ENCODE measurements at places on chromosomes 4 and X.
A peak's percentile ranks its signal among the peaks of the same experiment; 100 is the strongest.

DNA sequence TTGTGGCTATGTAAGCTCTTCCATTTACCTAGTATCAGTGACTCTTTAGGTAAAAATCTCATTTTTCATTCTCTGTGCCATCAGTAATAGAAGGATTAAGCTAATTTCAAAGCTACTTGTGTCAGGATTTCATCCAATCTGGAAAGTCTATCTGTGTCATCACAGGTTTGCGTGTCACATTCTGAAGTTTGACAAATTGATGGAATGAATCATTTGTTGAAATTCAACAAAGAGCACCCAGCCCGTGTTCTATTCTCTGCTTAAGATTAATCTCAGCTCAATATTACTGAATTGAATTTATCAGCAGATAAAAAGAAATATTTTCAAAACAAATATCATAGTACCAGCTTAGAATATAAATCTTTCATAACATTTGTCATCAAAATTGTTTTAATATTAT is 35.8 kb downstream of the LANCL3 start:
- DNase-seq = no peak

GRCh38 chr4:99696801-99697200 is 39.2 kb upstream of the C4orf54 start:
- DNase-seq = no peak

- DNase-seq = no peak
Measured at GRCh38 chr4:93444860-93445259, 383.7 kb upstream of the ATOH1 start.

GRCh38 chr4:97998203-97998602 is 145.1 kb downstream of the STPG2 start:
- no peak for DNase-seq

DNA sequence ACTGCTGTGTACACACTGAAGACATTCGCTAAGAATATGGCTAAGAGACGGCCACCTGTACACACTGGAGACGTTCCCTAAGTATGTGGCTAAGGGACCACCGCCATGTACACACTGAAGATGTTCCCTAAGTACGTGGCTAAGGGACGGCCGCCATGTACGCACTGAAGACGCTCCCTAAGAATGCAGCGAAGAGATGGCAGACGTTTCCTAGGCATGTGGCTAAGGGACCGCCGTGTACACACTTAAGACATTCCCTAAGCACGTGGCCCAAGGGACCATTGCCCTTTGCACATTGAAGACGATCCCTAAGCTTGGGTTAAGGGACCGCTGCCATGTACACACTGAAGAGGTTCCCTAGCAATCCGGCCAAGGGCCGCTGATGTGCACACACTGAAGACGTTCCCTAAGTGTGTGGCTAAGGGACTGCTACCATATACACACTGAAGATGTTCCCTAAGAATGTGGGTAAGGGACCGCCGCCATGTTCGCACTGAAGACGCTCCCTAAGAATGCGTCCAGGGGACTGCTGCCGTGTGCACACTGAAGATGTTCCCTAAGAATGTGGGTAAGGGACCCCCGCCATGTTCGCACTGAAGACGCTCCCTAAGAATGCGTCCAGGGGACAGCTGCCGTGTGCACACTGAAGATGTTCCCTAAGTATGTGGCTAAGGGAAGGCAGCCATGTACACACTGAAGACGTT is 36.7 kb downstream of the DHRSX start:
- no peak for DNase-seq

GRCh38 chr4:151911970-151912369 is 151.2 kb upstream of the GATB start:
- no peak for DNase-seq

DNA sequence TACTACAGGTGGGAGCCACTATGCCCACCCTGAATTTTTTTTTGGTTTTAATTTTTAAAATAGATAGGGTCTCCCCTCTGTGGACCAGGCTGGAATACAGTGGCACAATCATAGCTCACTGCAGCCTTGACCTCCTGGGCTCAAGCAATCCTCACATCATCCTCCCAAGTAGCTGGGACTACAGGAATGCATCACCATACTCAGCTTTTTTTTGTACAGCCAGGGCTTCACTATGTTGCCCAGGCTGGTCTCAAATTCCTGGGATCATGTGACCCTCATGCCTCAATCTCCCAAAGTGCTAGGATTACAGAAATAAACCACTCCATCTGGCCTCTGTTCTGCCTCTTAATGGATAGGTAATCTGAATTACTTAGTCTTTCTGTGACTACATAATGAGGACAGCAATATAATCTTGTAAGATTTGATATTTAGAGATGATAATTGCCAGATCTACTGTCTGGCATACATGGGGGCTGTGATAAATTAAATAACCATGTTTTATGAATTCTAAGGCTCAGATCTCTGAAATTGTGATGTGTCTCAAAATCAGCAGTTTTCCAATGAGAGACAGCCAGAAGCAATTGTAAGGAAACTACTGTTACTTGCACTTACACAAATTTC is 26.7 kb downstream of the PDS5A start:
- no peak for DNase-seq

DNA sequence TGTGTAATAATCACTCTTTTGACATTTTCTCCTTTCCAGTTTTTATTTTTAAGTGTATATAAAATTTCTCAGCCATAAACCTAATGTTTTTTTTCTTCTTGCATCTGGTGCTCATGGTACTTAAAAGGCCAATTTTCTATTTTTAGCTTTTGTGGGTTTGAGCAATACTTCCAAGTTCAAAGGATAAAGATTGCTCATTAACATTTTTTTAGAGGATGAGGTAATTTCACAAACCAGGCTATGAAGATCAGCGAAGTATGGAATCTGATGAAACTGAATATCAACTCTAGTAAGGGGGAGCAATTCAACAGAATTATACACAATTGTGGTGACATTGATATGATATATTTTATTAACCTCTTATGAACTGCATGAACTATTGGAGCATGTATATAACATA is 25.8 kb upstream of the KLHL34 start:
- no peak for DNase-seq

- DNase-seq = no peak
Measured at GRCh38 chrX:13357925-13358324, 38.1 kb upstream of the ATXN3L start.

GRCh38 chr4:124192544-124192943 is 520.0 kb downstream of the ANKRD50 start:
- DNase-seq = no peak

DNA sequence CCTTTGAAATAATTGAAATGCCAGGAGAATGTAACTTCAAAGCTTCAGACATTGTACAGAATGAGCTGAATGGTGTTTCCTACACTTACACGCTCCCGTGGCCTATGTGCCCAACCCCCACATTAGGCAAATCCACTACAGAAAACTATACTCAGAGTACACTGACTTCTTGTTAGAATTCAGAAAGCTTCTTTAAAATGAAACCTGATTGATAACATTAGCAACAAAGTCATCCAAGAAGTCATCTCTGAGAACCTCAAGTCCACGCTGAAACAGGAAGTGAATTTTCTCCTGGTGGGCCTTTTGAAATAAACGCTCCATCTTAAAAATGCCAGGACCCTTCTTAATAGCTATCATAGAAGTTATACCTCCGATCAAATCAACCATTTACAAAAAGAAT is 136.3 kb downstream of the TSPAN5 start:
- no peak for DNase-seq

GRCh38 chr4:162164906-162165510 is 1.2 kb upstream of the FSTL5 start:
- no peak for DNase-seq

DNA sequence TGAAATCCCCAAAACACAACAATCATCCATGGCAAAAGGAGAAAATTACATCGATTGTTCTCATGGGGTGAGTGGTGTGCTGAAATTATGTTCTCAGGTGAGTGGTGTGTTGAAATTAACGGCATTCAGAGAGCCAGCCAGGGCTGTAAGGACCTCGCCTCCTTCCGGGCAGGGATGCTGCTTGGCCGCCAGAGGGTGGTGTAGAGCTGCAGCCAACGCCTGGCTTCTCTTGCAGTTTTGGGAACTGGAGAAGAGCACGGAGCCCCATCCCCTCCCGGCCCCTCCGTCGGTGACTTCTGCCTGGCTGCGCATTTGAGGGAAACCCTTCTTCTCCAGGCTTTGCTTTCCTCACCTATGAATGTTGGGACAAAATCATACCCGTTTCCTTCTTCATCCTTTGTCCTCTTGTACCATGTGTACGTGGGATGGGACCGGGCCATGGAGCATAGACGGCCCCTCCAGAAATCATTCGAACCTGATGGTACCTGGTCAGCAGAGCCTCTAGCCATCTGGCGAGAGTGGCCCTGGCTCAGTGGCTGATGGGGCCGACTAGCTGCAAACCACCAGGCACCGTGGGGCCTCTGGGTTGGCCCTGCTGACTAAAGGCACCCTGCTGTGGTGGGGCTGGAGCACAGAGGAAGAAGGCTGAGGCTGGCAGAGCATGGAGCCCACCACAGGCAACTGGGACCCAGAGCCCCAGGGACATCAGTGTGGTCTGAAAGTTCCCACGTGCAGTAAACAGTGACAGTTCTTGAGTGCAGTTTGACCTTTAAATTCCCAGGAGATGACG is 28.4 kb downstream of the TRMT44 start:
- DNase-seq = peak; percentile 44

DNA sequence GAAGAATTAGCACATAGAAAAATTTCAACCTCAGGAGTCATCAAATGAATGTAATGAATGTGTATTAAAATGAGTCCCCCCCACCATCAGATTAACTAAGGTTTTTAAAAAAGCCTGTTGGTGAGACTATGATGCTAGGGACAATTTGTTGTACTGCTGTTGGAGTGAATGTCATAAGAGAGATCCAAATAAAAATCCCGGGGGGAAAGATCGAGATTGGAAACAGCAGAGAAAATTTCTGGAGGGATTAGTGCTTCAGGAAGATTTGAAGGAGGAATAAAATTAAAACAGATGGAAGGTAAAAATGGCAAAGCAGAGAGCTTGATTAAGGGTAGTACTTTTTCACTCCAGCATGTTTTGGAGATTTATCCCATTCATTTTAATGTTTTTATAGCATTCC is 25.9 kb upstream of the SFRP2 start:
- no peak for DNase-seq

- DNase-seq = no peak
Measured at GRCh38 chrX:16212436-16212835, 45.2 kb downstream of the MAGEB17 start.

- DNase-seq = no peak
Measured at GRCh38 chr4:100519205-100519604, 1.4 kb upstream of the EMCN start.

- DNase-seq = no peak
Measured at GRCh38 chr4:113978561-113979147, 793 bp downstream of the ARSJ start.

GRCh38 chrX:104183685-104184084 is 17.4 kb downstream of the FAM199X start:
- DNase-seq = no peak

DNA sequence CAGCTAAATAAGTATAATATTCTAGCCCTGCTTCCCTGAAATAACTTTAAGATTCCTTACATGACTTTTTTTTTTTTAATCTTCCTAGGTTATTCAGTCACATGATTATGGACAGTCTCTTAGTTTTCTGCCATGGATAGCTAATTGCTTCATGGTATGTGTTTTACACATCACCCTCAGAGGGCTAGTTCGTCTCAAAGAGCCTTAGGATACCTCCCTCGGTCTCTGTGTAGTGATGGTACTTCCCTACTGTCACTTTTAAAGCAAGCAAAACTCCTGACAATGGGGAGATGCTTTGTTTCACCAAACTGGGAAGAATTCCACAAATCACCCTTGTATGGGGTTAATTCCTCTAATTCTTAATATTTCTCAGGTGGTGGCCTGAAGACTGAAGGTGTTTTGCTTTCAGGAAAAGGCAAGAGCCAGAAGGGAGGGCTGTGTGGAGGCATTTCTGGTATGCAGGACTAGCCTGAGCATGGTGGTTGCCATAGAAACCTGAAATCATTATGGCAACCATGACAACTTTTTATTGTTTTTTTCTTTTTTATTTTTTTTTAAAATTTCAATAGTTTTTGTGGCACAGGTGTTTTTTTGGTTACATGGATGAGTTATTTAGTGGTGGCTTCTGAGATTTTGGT is 70.4 kb downstream of the BEX3 start:
- DNase-seq = no peak

DNA sequence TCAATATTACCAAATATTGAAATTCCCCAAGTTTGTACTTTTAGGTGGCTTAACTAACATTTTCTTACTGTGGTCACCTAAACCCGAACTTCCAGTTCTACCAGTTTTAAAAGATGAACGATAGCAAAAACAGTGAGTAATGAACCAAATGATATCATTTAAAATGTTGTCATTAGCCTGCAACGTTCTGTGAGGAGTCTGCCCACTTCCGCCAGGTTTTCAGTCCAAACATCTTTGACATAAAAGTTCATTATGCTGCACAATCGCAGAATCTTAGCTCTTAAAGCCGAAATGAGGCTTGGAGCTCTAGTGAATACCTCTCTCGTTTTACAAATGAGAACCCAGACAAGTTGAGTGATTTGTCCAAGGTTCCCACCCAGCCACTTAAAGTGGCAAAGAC is 762 bp downstream of the PIGA start:
- DNase-seq = no peak

DNA sequence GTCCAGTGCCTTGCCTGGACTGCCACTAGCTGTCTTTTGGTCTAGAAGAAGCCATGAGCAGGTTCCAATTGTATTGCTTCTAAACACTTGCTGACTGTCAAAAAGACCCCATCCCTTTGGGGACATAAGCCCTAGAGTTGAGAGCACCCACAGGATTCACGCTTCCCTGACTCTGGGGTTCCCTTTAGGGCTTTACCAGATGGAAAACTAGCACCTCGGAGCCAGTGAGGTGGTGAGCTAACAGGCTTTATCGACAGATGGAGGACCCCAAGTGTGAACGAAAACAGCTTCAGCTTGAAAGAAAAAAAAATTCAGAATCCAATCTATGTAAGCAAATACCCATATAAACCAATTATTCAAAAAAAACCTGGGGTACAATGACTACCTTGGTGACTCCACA is 90.8 kb downstream of the NAA11 start:
- no peak for DNase-seq

DNA sequence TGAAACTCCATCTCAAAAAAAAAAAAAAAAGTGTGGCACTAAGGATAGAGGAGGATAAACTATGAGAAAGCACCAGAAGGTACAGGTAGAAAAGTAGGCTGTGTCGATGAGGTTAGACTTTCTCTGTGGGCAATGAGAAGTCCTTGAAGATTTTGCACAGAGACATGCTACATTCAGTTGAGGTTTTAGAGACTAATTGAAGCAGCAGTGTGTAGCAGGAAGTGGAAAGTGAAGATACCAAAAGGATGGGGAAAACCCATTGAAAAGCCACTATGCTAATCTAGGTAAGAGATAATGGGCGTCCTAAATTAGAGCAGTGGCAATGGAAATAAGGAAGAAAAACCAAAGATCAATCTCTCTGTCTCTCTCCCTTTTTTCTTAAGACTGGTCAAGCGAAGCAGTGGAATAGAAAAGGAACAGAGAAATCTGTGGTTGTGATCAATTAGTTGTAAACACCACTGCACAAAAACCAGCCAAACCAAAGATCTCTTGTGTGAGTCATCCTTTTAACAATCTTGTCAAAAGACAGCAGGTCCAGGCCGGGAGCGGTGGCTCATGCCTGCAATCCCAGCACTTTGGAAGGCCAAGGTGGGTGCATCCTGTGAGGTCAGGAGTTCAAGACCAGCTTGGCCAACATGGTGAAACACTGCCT is 3.5 kb downstream of the SPINK2 start:
- peak; percentile 18 for DNase-seq

All from stimulated activated CD4-positive, alpha-beta T cell treated with anti-CD3 and anti-CD28 coated beads, Interleukin-12 subunit alpha, Interleukin-12 subunit beta, amount 100 ng/mL, for 48 hours (primary cell).